ENCODE measurements at places on chromosomes 3 and 15.

- DNase-seq: no peak
Measured at GRCh38 chr15:68208136-68208535, 3.0 kb upstream of the CALML4 start.

DNA sequence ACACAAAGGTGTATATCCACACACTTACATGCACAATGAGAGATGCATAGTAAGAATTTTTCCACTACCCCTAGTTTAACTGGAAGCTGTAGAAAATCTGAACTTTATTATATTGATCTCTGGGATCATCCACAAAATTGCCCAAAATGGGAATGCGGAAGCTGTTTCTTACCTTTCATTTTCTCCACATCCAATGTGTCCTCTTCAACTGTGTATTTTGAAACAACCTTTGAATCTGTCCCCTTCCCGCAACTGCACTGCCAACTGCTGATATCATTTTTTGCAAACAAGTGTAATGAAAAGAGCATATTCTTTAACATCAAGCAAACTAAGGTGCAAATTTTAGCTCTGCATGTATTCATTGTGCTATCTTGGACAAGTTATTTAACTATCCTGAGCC, 427.6 kb upstream of the TPRG1 start:
- DNase-seq: no peak

DNA sequence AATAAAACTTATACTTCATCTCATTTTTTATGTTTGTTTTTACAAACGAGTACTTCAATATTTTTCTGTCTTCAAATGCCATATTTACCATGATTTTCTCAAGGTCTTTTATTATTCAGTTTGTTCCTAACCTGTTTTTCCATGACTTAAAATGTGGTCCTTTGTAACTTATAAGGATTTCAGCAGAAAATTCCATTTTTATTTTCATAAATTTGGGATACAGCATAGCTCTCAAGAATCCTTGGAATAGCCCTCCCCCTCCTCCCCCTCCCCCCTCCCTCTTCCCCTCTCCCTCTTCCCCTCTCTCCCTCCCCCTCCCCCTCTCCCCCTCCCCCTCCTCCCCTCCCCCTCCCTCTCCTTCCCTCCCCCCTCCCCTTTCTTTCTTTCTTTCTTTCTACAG, 14.9 kb upstream of the STX19 start:
- DNase-seq: no peak

DNA sequence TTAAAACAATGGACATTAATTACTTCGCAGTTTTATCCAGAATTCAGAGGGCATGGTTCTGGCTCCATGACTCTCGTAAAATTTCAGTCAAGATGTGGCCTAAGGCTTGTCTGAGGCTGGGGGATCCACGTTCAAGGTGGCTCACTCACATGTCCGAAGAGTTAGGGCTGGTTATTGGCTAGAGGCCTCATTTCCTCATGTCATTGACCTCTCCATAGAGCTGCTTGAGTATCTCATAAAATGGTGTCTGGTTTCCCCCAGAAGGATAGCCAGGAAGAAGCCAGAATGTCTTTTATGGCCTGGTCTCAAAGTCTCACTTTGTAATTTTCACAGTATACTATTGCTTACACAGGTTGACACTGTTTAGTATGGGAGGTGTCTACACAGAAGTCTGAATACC, 67.3 kb upstream of the DCBLD2 start:
- DNase-seq: no peak

GRCh38 chr3:63976872-63977200, 46.5 kb downstream of the PSMD6 start:
- no peak for DNase-seq

DNA sequence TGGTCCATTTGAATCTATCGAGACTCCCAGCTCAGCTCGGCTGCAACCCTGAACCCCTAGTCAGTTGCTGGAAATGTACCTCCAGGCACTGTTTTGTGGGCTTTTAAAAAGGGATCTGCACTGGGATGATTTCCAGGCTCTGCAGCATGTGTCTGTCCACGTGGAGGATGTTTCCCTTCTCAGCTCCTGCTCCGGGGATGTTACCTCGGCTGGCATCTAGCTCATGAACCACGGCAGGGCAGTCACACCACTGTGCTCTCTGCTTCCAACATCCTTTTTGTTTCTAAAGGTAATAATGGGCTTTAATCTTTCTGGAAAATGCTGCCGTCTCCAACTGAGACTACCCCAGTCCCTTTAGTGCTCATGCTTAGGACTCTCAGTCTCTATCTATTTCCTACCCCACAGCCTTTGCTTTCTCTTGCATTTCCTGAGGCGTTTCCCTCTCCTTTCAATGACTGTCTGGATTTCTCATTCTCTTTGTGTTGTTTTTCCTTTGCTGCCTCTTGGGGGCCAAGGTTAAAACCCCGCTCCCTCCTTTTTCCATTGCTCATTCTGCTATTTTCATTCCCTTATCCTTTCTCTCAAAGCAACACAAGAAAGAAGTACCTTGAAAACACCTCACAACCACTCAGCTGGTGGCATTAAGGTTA, 42.9 kb upstream of the AKAP13 start:
- DNase-seq: no peak

- no peak for DNase-seq
Measured at GRCh38 chr3:54426381-54426780, 304.0 kb downstream of the CACNA2D3 start.

Data from GM13976 (cell line).